Stimulated activated CD4-positive, alpha-beta T cell treated with anti-CD3 and anti-CD28 coated beads, Interleukin-1b, Interleukin-23, amount 100 ng/mL, for 48 hours (primary cell): ENCODE measurements at places on chromosomes 4 and X.

DNA sequence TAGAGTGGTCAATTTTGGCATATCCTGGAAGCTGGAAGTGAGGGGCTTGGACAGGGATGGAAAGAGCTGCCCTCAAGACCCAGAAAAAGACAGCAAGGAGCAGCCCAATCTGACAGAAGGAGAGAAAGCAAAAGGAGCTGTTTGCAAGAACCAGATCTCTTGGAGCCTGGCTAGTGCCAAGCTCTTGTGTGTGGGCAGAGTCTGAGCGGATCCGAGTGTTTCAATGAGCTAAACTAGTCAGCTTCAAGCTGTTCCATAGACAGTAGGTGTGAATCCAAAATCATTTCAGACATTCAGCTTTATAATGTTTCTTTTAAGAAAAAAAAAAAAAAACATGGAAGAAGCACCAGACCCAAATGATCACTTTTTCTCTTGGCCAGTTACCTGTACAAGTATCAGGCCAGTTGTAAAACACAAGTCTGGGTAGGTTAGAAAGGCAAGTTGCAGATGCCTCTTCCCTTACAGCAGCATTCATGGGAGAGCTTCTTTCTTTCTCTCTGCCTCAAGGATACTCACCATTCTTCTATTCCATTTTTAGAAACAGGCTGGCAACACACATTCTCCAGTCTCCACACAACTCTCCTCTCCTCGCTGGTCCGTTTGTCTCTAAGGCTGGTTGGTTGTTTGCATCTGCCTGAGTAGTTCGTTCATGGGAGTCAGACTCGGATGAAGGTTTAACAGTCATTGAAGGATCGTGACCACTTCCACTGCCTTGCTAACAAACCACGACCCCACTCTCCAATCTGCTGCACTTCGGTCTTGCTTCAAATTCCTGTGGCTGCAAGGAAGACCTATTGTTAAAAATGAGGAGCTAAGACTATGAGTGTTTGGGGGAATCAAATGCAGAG, 105.2 kb upstream of the GATB start:
- DNase-seq: no peak

DNA sequence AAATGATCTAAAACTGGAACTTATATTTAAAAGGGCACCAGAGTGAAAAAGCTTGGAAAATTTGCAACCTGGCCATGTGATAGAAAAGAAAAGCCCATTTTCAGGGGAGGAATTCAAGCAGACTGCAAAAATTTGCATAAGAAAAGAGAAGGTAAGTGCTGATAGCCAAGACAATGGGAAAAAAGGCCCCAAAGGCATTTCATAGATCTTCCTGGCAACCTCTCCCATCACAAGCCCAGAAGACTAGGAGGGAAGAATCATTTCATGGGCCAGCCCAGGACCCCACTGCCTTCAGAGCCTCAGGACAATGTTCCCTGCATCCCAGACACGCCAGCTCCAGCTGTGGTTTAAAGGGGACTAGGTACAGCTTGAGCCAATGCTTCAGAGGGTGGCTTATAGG, 887.3 kb upstream of the DIAPH2 start:
- DNase-seq: no peak

GRCh38 chr4:172709376-172709775, 459.2 kb upstream of the GALNT7 start:
- DNase-seq: no peak

GRCh38 chr4:89204624-89205023, 93.3 kb downstream of the TIGD2 start:
- no peak for DNase-seq

GRCh38 chrX:10603612-10604011, 16.8 kb downstream of the MID1 start:
- no peak for DNase-seq

GRCh38 chr4:1060121-1060520, 48.7 kb downstream of the FGFRL1 start:
- no peak for DNase-seq

DNA sequence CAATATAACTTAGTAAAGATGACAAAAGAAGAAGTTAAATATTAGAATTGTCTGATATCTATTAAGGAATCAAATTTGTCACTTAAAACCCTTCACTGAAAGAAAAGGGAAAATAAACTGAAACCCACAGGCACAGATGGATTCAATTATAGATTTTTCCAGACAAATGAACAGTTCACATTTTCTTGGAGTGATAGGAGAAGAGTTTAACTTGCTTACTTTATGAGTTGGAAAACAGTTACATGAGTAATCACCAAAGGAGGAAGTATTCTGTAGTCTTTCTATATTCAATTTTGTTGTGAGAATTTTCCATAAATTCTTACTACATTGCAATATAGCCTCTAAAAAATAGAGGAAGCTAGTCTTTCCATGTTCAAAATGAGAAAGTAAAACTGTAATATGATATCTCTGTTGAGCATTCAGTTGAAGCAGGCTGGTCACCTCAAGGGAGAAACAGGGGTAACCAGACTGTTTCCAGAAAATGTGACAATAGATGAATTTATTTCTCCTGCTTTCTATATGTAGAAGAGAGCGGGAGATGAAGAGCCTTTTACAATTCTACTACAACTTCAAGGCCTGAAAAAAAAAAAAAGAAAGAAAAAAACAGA, 330.3 kb upstream of the EPHA5 start:
- no peak for DNase-seq

DNA sequence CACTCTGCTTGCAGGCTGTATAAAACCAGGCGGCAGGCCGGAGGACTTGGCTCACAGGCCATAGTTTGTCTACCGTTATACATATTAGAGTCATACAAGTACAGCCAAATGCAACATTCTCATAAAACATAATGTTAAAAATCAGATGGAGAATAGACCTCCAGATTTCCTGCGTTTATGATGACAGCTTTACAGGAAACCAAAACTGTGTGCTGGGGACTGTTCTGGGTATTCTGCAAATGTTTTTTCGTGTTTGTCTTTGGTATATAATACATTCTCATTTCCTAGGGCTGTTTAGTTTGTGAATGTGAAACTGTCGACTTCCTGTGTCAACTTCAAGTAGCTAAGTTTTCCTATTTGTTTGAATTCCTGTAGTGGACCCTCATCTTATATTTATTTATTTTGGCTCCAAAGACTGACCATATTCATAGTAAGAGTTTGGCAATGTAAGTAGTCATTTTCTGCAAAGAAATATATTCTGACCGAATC, 79.5 kb upstream of the FAM9C start:
- DNase-seq: no peak

GRCh38 chr4:23811161-23811560, 78.7 kb downstream of the PPARGC1A start:
- no peak for DNase-seq

DNA sequence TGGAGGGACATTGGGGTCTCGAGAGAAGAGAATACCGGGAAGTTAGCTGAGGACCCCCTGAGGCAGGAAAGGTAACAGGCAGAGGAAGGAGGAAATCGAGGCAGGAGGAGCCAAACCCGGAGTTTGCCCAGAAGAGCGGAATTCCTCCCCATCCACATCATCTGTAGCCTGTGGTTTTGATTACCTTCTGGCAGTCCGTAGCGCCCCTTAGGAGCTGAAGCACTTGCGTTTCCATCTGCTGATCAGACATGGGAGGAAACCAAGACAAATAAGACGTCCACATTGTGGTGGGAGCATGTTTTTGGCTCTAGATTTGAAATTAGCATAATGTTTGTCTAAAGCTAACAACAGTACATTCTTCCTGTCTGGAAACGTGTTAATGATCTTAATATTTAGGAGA, 26.8 kb upstream of the HMX1 start:
- DNase-seq: no peak

- no peak for DNase-seq
These were observed 48.0 kb downstream of the RAPGEF2 start for GRCh38 chr4:159150821-159151390.

GRCh38 chr4:73684097-73684496, 56.3 kb upstream of the CXCL8 start:
- no peak for DNase-seq

DNA sequence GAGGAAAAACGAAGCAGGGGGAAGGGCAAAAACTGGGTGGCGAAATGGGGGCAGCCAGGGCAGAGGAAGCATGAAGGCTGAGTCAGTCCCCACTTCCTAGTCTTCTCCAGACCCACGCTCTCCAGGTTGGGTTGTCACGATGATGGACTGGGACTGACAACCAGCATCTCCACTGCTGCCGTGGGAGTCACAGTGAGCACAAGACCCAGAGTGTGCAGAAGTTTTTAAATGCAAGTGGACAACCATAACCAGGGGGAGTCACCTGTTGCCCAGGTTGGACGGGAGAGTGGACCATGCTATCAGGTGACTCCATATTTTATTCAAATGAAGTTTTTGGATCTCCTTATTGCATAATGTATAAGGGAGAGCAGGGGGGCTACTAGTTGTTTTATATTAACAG, 511.4 kb upstream of the ZFP42 start:
- no peak for DNase-seq

DNA sequence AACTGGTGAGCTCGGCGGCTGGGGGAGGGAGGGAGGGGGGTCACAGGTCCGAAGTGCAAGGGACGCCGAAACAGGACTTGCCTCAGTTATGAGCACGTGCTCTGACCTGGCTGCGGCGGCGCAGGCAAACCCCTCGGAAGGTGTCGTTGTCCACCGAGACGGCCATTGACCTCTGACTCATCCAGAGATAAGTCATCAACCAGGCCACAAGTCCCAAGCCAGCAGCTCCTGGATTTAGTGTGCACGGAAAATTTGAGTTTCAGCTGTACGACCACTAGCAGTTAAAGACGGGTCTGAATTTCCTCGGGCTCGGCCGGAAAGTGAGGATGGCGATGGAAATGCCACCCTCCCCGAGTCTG, 674 bp downstream of the SH3D19 start:
- DNase-seq: peak; percentile 11

DNA sequence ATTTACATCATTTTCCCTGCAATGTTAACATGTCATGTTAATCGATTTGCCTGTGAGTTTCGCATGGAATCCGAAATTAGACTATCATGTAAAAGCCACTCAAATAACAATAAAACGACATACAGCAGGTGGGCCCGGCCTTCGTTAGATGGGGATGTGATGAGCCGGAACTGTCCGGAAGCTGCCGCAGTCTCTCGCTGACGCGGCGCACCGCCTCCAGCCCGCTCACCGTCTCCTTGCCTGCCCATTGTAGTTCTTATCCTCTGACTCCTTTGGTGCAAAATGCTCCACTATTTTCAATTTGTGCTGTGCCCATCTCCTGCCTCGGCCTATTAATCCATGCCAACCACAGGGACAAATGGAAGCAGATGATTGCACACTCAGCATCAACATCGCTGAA, 877.5 kb upstream of the TENM3 start:
- no peak for DNase-seq

DNA sequence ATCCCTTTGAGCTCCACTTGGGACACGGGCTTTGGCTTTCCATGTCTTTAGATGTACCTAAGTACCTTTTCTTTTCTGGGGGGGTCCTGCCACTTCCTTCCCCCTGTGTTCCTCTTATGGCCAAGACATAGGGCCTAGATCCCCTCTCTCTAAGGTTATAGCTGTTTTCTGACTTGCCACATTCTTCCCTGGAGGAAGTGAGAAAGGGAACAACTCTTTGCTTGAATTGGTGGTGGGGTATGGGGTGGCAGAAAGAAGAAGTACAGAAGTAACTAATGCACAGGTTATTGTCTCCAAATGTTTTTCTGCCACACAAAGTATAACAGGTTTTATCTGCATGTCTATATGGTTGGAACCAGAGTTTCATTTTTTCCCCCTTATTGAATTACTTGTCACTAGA, 29.7 kb upstream of the DIPK2B start:
- no peak for DNase-seq

- no peak for DNase-seq
These were observed 31.0 kb upstream of the BEX4 start for GRCh38 chrX:103183912-103184311.

- DNase-seq: no peak
These were observed 514.5 kb upstream of the SLIT2 start for GRCh38 chr4:19736968-19737756.

GRCh38 chr4:85492336-85492735, 17.4 kb downstream of the ARHGAP24 start:
- DNase-seq: no peak

DNA sequence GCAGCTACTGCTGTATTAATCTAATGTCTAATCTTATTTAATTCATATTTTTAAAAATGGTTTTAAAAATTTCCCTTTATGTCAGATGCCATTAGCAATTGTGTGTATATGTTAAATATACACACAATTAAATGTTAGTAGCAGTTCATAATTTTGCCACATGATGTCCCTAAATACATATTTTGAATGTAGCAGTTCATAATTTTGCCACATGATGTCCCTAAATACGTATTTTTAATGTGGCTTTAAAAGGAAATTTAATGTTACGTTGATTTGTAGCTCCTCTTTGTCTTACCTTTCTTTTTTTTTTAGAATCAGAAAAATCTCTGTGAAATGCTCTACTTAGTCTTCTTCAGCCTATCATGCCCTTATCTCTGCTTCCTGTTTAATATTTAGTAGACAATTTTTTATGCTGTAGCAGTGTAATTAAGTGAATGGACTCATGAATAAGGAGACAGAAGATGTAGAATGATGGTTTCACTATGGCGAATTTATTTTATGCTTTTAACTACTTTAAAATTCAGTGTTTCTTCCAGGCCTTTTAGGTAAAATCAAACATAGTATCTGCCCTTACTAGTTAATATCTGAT, 26.1 kb downstream of the RBM46 start:
- no peak for DNase-seq

DNA sequence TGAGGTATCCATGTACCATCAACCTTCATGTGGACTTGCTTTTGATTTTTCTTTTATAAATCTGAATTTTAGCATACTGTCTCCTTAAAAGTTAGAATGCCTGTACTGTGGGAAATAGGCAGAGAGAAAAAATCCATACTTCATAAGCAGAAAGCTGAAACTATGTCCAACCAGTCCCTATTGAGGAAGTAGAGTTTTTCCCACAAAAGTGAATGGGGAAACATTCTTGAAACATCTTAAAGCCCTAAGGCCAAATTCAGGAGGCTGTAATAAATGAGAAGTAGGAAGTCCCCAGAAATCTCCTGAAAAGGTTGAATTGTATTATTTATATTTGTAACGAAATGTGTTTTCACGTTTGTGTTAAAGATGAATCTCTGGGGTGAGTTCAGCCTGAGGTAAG, 56.3 kb downstream of the ENOX2 start:
- DNase-seq: no peak

GRCh38 chrX:21700275-21700674, 42.1 kb upstream of the KLHL34 start:
- no peak for DNase-seq

DNA sequence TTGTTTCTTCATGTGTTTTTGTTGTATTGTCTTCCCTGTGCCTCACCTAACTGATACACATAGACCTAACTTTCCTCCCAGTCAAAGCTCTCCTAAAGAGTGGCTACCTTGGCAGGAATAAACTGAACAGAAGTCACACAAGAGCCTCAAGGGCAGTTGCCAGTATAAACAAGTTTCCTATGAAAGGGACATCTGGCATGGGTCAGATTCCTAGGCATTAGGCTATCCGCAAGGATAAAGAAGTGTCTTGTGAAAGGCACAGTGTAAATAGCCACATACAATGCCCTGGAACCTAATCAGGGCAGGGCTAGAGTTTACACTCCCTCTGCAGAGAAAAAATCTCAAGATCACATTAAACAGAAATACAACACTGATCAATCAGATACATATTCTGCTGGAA, 220.8 kb downstream of the SPANXN3 start:
- DNase-seq: no peak
